ENCODE measurements at places on chromosomes 13 and 19. TPM values are rescaled to one million over a fixed set of nuclear protein-coding genes. Genes with fewer than 3 reads are reported as not detected.
A peak's percentile ranks its signal among the peaks of the same experiment; 100 is the strongest.

GGACT gene
- 2.5 TPM for total RNA-seq

NOTCH3 gene
- 32.6 TPM for total RNA-seq

CACNG6 gene
- 144 TPM for total RNA-seq

ZNF415 gene
- total RNA-seq: not detected

DNA sequence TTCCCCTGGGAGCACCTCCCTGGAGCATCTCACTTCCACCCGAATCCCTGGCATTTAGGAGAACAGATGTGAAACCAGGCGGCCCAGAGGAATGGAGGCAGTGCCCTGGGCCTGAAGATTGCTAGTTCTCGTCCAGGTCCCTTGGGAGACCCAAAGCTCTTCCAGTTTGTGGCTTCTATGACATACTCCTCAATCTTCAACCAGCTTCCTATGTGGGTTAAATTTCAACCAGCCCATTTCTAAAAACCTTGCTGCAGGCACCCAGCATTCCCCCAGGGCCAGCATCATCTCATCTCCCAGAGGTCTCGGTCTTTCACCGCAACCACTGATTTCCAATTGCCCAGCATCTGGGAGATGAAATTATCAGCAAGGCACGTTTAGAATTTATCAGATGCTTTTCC is 46.0 kb upstream of the STK24 start:
- DNase-seq: no peak

DNA sequence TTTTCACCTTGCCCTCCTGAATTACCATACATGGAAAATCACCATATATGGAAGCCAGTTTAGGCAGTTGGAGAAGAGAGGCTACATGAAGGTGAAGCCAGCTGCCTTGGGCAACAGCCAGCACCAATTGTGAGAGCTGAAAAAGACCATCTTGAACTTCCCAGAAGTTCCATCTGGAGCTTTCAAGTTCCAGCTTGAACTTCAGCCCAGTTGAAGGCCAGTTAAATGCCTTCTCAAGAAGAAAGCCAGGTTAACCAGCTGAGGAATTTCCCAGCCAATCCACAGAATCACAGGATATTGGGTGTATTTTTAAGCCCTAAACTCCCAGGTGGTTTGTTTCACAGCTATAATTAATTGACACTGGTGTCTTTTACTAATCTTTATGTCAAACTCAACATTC is 713.6 kb upstream of the MIR17HG start:
- no peak for DNase-seq

DNA sequence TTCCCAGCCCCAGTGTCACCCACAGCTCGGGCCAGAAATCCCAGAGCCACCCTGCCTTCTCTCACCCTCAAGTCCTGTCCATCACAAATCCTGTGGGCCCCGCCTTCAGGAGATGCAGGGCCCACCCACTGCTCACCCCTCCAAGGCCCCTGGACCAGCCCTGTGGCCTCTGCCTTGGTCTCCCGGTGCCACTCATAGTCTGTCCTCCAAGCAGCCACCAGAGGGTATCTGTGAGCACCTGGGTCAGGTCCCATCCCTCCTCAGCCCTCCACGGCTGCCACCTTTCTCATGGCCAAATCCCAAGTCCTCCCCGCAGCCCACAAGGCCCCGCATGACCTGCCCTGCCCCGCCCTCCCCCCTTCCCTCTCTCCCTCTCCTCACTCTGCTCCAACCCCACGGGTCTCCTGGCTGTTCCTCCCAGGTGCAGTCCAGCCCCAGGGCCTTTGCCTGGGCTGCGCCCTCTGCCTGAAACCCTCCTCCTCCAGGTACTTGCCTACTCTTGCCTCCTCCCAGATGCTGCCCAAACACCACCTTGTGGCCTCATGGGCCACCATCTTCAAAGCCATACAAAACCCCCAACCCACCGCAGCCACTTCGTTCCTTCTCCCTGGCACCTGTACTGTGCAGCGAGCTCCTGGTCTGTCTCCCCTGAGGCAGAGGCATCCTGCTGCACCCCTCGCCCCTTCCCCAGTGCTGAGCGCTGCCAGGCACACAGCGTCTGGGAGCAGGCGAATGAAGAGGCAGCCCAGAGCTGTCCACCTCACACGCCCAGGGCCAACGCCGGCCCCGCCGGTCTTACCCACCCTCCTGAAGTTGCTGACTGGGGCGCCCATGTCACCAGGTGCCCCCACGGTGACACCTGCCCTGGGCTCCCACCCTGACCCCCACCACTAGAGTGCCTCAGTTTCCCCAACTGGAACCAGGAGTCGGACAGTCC is 13.2 kb upstream of the UQCR11 start:
- DNase-seq: peak; percentile 58

- DNase-seq: no peak
Observed at GRCh38 chr13:111482806-111483620, 162.6 kb downstream of the TEX29 start.

GRCh38 chr13:102915393-102915930 is 69.6 kb downstream of the ERCC5 start:
- DNase-seq: no peak

- no peak for DNase-seq
Observed at GRCh38 chr19:2680808-2681207, 21.7 kb downstream of the GNG7 start.

DNA sequence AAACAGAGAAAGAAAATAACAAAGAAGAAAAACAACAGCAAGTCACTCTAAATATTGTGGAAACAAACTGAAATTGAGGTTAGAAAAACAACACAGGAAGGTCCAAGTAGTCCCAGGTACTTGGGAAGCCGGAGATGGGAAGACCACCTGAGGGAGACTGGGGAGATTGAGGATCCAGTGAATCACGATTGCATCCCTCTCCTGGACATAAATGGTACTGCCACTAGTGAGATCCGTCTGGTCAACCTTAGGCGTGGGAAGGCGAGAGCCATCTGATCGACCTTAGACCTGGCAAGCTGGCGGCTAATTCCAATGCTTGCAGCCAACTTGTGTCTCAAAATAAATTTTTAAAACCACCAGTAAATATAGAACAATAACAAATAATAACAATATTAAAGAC is 81.9 kb downstream of the ZNF726 start:
- DNase-seq: peak; percentile 5

DNA sequence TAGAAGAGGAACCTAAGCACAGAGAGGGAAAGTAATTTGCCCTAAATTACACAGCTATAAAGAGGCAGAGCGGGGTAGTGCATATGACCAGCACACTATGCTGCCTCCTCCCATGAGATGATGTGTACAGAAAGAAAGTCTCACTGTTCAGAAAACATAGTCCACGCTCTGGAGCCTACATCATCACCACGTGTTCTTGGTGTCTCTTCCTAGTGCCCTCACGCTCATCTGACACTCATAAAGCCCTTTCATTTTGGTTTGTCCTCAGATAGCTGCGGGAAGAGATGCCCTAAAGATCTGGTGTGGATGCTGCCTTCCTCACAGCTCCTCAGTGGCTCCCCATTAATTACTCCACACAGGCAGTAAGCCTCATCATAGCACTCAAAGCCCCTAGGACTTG is 27.4 kb upstream of the SIAH3 start:
- DNase-seq: no peak

DNA sequence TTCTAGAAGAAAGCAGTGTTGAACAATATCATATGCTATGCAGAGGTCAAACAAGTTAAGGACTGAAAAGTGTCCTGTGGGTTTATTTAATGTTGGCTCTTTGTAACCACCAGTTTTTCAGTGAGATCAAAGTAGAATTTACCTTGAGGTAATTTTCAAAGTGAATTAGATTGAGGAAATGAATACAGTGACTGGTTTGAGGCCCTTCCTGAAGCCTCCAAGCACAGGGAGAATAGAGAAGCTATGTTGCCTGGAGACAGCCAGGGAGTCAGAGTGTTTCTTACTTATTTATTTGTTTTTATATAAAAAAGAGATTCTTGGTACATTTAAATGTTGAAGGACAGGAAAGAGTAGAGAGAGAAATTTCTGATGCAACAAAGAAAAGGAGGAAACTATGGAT is 954.3 kb upstream of the SPRY2 start:
- DNase-seq: no peak

DNA sequence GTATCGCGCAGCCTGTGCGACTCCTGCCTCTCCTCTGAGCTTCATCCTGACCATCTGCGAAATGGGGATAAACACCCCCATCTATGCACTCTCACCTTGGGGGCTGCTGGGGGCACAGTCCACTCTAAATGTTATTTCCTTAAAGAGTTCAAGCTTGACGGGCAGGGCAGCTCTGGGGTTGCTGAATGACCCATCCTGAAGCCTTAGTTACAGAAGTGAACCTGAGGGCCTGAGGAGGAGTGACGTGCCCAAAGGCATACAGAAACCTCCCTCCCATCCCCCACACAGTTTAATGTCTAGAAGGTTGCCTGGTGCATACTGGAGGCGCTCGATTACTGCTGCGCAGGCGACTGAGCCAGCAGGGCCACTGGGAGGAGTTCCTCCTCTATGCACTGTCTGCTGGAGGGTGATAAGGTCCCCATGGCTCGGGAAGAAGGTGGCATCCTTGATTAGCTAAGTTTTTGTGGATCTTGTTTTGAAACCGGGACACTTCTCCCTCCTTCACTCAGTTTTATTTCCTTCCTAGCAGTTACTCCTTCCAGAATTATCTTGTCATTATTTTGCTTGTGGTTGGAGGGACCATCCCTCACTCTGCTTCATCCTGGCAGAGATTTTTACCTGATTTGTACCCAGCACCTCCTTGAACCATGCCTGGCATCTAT is 572 bp upstream of the FKBP8 start:
- peak; percentile 24 for DNase-seq

DNA sequence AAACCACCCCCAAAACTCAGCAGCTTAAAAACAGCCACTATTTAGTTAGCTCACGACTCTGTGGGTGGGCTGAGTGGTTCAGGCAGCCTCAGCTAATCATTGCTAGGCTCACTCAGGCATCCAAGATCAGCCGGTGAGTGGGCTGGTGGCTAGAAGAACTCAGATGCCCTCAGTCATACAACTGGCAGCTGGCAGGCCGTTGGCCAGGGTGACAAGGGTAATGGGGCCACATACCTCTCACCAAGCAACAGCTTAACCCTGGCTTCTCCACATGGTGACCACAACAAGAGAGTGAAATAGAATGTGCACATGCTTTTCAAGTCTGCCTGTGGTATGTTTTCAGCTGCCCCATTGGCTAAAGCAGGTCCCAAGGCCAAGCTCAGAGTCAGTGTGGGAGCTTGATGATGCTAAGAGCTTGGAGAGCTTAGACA is 435.4 kb upstream of the TSHZ3 start:
- no peak for DNase-seq

DNA sequence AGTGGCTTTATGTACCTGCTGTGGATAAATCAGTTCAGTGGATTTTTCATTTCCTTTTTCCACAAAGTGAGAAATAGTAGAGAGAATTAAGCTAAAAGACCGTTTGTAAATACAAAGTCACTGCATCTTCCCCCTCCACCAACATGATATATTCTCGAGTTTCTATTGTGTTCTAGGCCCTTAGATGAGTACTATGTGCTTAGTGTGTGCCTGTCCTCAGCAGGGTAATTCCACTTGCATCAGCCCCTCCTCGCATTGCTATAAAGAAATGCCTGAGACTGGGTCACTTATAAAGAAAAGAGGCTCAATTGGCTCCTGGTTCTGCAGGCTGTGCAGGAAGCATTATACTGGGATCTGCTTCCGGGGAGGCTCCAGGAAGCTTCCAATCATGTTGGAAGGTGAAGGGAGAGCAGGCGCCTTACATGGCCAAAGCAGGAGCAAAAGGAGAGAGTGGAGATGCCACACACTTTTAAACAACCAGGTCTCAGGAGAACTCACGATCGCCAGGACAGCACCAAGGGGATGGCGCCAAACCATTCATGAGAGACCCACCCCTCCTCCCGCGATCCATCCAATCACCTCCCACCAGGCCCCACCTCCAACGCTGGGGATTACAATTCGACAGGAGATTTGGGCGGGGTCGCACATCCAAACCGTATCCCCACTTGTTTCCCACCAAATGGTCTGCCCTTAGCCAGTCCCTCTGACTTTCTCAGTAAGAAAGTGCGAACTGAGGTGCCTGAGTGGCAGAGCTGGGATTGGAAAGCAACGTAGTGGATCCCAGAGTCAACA is 102.3 kb upstream of the ABCC4 start:
- no peak for DNase-seq

GRCh38 chr19:5829567-5830310 is 9.8 kb downstream of the FUT6 start:
- DNase-seq: no peak

DNA sequence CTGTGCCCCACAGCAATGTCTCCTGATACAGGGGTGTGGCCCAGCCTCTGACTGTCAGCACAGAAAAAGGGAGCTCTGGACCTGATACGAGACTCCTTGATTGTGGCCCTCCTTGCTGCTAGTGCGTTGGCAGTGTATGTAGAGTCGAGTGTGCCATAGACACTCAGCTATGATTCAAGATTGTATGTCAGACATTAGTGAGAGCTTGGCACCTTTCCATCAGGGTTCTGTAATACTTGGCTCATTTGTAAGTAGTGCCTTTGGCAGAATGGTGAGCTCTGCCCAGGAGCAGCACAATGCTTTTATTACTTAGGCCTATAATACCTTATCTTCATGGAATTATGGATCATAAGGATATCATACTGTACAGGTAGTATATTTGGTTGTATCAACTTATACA is 83.4 kb downstream of the ATP8A2 start:
- no peak for DNase-seq

DNA sequence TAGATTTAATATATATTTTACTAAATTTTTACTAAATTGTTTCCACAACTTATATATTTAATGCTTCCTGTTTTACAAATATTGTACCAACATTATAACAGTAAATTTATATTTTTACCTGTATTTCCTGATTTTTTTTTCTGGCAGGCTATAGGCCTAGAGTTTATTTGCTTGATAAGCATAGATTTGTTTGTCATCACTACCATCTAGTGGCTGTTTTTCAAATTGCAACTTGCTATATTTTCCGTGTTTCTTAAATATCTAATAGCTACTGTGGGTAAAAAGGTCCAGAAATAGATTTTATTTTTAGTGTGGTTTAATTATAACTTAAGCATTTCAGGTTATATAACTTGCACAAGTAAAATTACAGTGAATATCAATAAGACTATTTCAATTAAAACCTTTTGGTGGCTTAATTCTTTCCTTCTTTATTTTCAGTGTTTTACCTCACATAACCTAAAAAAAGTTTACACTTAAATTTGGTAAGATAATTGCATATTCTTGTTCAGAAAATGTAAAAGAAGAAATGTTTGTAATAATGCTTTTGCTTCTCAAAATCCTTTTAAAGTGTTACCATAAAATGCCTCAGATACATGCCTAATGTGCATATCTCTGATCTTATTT is 60.6 kb downstream of the NDFIP2 start:
- DNase-seq: peak; percentile 0

All from Calu3 (cell line).